GM12878 (cell line): ENCODE measurements at places on chromosomes 16 and 17. TPM values are rescaled to one million over a fixed set of nuclear protein-coding genes. Genes with fewer than 3 reads are reported as not detected.

- no peak overlapping the region for H3K27ac ChIP-seq
- H3K27me3 ChIP-seq, result no peaks in the 10 kb centered on the region
- no peak for DNase-seq
- H3K4me1 ChIP-seq, result peaks cover 4% of the 10 kb centered on the region; the same call in 1 of the 2 replicates
Measured at GRCh38 chr17:68790492-68790891, 164.7 kb downstream of the ABCA8 start.

GRCh38 chr16:85465328-85466303, 147.5 kb upstream of the GSE1 start:
- DNase-seq, result no peak
- no peaks in the 10 kb centered on the region for H3K36me3 ChIP-seq
- H3K4me1 ChIP-seq, result no peaks in the 10 kb centered on the region
- no peak overlapping the region for H3K4me3 ChIP-seq
- H3K27me3 ChIP-seq, result peaks cover 13% of the 10 kb centered on the region
- no peak overlapping the region for H3K27ac ChIP-seq

SCNN1B gene
- polyA plus RNA-seq, result 0.64 and 0.82 TPM in 2 replicates

POLDIP2 gene
- 180 and 189 TPM in 2 replicates for polyA plus RNA-seq

STX1B gene
- polyA plus RNA-seq, result 0.29 and 0.38 TPM in 2 replicates

DNA sequence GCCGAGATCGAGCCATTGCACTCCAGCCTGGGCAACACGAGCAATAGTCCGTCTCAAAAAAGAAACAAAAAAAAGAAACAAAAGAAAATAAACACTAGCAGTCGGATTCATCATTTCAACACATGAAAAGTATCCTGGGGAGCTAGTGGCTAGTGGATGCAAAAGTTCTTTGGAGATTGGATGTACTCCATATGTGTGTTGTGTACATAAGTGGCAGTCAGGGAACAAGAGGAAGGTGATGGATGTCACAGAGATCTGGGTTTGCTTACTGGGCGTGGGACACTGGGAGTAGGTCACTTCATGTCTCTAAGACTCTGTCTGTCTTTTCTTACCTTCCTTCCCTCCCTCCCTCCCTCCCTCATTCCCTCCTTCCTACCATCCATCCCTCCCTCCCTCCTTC, 35.4 kb downstream of the MRC2 start:
- no peaks in the 10 kb centered on the region for H3K27me3 ChIP-seq
- DNase-seq, result no peak
- no peak overlapping the region for H3K27ac ChIP-seq
- H3K36me3 ChIP-seq, result no peaks in the 10 kb centered on the region
- no peaks in the 10 kb centered on the region for H3K4me1 ChIP-seq

ABAT gene
- polyA plus RNA-seq, result 1.8 and 1.9 TPM in 2 replicates

GRCh38 chr17:7825206-7825990, 8.6 kb upstream of the KDM6B start:
- H3K27me3 ChIP-seq, result no peaks in the 10 kb centered on the region; the same call in 1 of the 2 replicates
- no peak overlapping the region for H3K4me3 ChIP-seq
- H3K27ac ChIP-seq, result no peak overlapping the region
- no peaks in the 10 kb centered on the region for H3K4me1 ChIP-seq
- no peaks in the 10 kb centered on the region for H3K36me3 ChIP-seq

DNA sequence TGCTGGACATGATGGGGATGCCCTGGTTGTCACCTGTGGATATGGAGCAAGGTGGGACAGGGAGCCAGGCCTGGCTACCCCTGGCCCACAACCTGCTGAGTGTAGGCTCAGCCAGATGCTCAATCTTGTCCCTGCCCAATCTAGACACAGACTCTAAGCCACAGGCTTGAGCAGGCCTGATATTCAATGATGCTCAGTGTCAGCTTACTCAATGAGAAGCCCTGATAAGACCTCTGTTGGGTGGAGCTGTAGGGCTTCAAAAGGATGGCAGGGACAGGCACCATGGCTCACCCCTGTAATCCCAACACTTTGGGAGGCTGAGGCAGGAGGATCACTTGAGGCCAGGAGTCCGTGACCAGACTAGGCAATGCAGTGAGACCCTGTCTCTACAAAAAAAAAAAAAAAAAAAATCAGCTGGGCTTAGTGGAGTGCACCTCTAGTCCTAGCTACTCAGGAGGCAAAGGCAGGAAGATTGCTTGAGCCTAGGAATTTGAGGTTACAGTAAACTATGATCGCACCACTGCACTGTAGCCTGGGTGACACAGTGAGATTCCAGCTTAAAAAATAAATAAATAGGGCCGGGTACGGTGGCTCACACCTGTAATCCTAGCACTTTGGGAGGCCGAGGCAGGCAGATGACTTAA, 3.4 kb downstream of the LCAT start:
- no peak overlapping the region for H3K4me3 ChIP-seq
- no peak for DNase-seq
- H3K36me3 ChIP-seq, result peaks cover 5% of the 10 kb centered on the region
- H3K4me1 ChIP-seq, result peaks cover 7% of the 10 kb centered on the region

SCNN1G gene
- not detected in 2 replicates for polyA plus RNA-seq

DNA sequence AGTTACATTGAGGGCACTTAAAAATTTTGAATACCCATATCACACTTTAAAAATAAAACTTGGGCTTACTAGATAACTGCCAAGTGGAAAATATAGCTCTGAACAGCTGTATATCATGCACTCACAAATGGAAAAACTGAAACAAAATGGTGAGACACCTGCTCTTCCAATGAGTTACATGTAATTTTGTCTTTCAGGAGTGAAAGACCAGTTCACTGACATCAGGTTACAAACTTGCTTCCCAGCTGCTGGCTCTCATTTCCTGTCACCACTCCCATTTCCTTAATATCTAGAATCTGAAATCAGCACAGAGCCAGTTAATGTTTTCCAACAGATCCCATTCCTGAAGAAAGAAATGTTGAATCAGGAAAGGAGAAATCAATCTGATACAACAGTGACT, 10.8 kb downstream of the CSNK2A2 start:
- H3K36me3 ChIP-seq, result peaks cover 10% of the 10 kb centered on the region
- no peak overlapping the region for H3K4me3 ChIP-seq
- no peak overlapping the region for H3K27ac ChIP-seq
- no peaks in the 10 kb centered on the region for H3K27me3 ChIP-seq

KIF18B gene
- polyA plus RNA-seq, result 15.8 and 20.4 TPM in 2 replicates

GRCh38 chr17:72301887-72302286, 181.1 kb downstream of the SOX9 start:
- H3K4me3 ChIP-seq, result no peak overlapping the region
- H3K27ac ChIP-seq, result no peak overlapping the region
- peaks cover 11% of the 10 kb centered on the region for H3K4me1 ChIP-seq
- no peaks in the 10 kb centered on the region for H3K27me3 ChIP-seq
- DNase-seq, result no peak

GRCh38 chr17:55086635-55087058, 118.1 kb downstream of the STXBP4 start:
- H3K27me3 ChIP-seq, result no peaks in the 10 kb centered on the region
- no peak overlapping the region for H3K27ac ChIP-seq
- DNase-seq, result no peak
- H3K36me3 ChIP-seq, result no peaks in the 10 kb centered on the region; the same call in 1 of the 2 replicates
- H3K4me3 ChIP-seq, result no peak overlapping the region
